ENCODE measurements at places on chromosomes 4 and X. TPM values are rescaled to one million over a fixed set of nuclear protein-coding genes. Genes with fewer than 3 reads are reported as not detected.

DNA sequence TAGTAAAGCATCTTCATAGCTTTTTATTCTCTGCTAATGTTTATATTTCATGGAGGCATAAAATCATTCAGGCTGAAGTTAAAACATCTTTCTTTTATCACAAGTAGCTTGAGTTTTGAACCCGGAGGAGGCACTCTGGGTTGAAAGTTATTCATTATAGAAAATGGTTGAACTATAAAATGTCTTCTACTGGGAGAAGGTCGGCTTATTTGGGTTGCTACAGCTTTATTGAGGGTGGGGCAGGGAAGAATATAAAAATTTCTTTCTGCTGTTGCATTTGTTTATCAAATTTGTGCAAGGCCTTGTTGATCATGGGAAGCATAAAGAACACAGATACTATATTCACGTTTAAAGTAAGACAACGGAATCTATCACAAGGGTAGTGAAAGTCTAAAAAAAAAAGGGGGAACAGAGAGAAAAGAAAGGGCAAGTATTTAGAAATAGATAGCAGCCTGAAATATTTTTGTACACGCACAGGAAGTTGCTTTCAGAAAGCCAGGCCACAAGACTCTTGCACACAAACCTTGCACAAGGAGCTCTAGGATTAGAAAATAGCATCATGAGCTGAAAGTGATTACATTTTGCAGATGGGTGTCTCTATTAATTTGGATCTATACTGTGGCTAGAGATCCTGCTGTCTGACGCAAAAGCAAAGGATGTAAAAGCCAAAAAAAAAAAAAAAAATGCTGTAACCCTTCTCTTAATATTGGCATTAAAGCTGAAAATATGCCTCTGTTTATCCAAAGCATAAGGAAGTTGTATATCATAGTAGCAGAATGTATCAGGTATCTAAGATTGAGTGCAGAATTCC is 37.2 kb upstream of the FAM9C start:
- DNase-seq = no peak

DNA sequence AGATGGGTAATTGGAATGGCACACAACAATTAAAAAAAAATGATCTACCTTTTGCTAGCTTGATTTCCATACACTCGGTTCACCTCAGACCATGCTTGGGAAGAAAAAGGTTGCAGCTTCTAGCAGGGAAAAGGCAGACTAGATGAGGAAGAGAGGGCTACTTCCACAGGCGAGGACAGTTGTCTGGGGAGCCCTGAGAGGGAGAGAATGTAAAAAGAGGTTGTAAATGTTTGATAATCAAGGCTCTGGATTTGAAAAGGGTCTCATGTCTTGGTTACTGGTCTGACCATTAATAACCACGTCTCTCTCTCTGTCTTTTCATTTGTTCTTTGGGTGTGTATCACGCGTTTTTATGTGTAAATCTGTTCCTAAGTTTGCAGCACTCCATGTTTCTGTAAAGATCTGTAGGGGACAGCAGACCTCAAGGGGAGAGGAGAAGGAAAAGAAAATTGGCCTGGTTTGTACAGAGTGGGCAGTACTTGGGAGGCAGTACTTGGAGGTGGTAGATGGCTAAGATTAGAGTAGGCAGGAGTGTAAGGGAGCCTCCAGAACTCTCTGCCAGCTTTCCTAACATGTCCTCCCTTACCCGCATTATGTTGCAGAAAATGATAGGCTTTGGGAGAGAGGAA is 750 bp downstream of the ARMCX5 start:
- no peak for DNase-seq

GRCh38 chrX:103311399-103311780 is 600 bp upstream of the BEX2 start:
- DNase-seq = no peak

GRCh38 chr4:20544645-20545044 is 155.6 kb upstream of the PACRGL start:
- no peak for DNase-seq

COL4A6 gene
- 1.8 TPM for total RNA-seq
